ENCODE measurements at places on chromosomes 6 and 20.

- no peak for DNase-seq
Measured at GRCh38 chr20:48143435-48144081, 358.3 kb upstream of the SULF2 start.

GRCh38 chr6:166483573-166484250 lies 101.0 kb upstream of the MPC1 start:
- no peak for DNase-seq

DNA sequence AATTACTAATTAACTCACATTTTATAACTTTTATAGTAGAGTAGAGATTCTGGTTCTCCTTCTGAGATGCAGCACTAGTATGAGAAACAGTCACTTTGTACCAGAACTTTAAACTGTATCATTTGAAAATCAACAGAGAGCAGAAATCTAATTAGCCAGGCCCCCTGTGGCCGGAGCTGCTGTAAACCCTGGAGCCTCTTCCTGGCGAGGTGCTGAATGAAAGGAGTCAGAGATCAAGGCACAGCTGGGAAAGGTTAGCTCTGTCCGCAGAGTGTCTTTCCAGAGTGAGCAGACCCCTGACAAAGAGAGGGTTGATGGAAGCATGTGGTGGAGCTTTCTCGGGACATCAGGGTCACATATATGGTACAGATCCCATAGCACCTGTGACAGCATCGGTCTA lies 703.8 kb downstream of the RFPL4B start:
- DNase-seq = no peak

- DNase-seq = no peak
Measured at GRCh38 chr20:43963233-43963632, 48.6 kb downstream of the TOX2 start.

DNA sequence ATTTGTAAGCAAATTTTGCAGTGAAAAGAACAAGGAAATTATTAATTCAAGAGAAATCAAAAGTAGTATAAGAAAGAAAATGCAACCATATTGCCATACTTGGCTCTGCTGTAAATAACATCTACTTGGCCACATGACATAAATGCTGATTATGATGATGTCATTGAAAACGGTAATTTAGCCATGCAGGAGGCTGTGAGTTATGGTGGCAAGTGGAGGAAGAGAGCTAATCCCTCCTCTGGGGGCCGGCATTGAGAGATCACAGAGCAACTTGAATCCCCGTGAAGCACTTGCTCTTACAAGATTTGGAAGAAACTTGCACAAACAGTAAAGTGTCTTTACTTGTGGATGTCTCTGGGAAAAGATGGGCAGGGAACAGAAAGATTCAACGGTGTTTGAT lies 456.6 kb downstream of the PREX1 start:
- no peak for DNase-seq

GRCh38 chr20:1920252-1920651 lies 25.0 kb downstream of the SIRPA start:
- DNase-seq = no peak

GRCh38 chr6:158357570-158358216 lies 45.4 kb downstream of the TULP4 start:
- no peak for DNase-seq

GRCh38 chr6:38367231-38367630 lies 272.5 kb downstream of the BTBD9 start:
- DNase-seq = no peak

DNA sequence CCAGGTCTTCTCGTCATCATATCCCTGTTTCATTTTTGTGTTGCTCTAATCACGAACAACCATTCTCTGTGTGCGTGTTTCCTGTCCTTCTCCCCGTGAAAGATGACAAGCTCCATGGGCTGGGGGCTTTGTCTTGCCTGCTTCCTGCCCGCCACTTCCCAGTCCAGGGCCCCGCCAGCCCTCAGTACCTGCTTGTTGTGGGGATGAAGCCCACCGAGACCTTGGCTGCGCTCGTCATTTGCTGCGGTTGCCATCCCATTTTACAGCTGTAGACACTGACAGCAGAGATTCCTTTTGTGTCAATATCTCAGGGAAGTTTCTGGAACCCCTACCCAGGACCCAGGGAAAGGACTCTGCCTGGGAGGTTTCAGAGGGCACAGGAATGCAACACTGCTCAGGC lies 40.3 kb upstream of the STX16 start:
- DNase-seq = no peak

GRCh38 chr20:49594143-49594930 lies 26.4 kb upstream of the PTGIS start:
- peak; percentile 72 for DNase-seq

DNA sequence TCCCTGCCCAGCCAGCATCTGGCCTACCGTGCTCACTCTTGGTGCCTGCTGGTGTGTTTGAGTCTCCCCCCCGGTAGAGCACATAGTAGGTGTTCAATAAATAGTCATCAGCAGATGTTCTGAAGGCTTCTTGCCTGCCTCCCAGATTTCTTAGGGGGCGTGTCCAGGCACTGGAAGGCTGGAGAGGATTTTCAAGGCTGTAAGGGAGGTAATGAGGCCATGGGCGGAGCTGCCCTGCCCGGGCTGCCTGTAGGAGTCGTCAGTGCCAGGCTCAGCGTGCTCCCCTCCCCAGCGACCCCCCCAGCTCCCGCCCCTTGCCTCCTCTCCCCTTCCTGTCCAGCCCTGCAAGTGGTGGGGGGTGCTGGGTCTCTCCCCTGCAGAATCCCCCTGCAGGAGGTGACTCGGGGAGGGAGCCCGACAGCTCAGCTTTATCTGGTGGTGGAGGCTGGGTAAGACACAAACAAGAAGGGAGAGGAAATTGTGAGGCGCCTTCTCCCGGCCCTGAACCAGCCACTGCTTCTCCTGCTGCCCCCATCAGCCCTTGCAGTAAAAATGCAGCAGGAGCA lies 55.9 kb downstream of the BCAS4 start:
- DNase-seq = no peak

GRCh38 chr6:72595812-72596211 lies 26.1 kb upstream of the KCNQ5 start:
- no peak for DNase-seq

GRCh38 chr6:35317483-35318195 lies 20.0 kb downstream of the DEF6 start:
- DNase-seq = no peak

GRCh38 chr20:51570739-51571459 lies 28.4 kb upstream of the NFATC2 start:
- DNase-seq = no peak

DNA sequence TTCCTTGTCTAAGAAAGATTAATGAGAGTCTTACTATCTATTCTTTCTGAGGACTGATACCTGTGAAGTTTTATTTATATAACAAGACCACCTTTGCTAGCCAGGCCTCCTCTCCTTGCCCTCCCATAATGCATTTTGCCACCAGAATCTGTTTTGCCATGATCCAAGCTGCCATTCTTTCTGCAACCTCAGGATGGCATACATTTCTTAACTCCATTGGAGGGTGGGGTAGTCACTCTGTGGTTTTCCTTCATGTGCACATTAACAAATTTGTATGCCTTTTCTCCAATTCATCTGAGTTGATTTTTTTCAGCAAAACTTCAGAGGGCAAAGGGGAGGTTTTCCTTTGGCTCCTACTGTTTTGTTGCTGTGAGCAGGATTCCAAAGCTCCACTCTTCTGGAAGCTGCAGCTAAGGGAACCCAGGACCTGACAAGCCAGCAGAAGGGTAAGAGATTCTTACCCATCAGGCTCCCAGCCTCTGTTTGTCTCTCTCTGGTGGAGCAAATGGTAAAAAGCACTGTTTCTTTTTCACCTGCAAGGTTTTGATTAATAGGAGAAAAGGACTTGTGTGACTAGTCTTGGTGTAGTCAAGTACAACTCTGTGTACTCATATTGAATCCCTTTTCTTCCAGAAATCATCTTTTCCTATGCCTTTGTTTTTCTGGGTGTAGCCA lies 26.2 kb upstream of the ENPP4 start:
- DNase-seq = no peak

DNA sequence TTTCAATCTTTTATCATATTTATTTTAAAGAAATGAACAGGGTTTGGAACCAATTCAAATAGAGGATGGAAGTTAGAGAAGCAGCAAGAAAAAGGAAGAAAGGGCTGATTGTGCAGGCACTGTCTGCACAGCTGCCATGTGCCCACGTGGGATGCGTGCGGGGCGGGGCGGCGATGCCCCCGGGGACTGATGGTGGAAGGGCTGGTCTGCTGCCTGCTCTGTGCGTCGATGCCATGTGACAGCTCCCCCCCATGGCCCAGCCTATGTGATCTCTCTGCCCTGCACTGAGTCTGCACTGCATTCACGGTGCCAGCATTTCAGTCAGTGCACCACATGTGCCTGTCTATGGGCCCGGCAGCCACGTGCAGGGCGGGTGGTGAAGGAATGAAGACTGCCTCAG lies 96.4 kb downstream of the IRF4 start:
- no peak for DNase-seq

DNA sequence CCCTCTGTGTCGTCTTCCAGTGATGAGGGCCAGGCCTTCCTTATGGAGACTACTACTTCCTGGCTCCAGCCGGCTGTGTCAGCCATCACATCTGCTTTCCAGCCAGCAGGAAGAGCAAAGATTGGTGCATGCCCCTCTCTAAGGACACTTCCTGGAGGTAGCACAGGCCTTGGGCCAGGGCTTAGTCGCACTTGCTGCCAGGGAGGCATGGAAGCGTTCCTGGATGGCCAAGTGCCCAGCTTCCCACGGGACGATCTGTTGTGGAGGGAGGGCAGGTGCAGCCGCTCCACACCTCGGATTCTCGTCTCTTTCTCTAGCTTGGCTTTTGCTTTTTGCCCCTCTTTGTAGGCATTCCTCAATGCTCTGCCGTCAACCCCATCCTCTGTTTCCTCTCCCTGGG lies 11.9 kb downstream of the ERMARD start:
- no peak for DNase-seq

GRCh38 chr6:146481527-146481926 lies 62.1 kb upstream of the RAB32 start:
- no peak for DNase-seq

DNA sequence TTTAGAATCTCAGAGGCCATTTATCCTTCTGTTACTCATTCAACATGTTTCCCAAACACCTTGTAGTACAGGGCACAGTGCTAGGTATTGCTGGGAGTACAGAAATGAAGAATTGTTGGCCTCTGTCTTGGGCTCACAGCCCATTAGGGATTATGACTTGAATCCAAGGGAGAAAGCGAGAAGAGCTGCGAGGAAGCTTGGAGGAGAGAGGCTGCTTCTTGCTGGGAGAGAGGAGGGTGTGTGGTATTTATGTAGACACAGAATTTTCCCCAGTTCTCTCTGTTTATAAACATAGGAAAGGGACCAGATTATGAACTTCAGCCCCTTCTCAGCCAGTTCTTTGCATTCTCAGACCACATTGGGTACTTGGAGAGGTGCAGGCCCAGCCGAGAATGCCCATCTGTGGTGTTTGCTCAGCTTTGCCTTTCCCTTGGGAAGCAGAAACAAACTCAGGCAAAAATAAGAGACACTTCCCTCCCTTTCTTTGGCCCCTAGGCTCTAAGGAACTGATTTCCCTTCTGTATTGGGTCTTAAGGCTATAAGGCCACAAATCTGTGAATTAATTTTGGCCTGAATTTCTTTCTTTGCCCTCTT lies 17.9 kb downstream of the CHMP4B start:
- DNase-seq = no peak

DNA sequence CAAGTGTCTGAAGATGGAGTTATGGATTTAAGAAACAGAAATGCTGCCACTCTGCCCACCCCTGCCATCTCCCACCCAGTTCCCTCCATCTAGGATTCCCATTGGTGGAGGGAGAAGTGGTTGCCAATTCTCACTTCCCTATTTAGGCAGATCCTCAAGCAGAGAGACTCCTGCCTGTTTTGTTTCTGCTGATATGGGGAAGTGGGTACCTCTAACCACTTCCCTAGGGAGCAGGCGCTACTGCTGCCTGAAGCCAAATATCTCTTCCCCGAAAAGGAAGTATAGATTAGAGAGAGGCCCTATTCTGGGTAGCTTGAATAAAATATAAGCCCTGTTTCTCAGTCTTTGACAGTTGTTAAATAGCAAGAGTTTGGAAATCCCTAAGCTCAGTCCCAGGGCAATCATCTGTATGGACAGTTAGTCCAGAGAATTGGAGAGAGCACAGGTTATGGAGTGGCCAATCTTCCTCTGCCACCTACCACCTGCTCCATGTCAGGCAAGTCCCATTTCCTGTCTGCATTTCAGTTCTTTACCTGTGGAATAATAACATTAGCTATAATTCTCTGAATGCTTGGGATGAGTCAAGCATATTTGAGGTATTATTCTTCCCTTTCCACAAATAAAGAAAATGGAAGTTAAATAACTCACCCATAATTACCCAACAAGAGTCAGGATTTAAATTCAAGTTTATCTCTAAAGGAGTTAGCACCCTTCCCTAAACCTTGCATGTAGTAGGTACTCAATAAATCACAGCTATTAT lies 2.6 kb upstream of the ADGB start:
- DNase-seq = no peak

DNA sequence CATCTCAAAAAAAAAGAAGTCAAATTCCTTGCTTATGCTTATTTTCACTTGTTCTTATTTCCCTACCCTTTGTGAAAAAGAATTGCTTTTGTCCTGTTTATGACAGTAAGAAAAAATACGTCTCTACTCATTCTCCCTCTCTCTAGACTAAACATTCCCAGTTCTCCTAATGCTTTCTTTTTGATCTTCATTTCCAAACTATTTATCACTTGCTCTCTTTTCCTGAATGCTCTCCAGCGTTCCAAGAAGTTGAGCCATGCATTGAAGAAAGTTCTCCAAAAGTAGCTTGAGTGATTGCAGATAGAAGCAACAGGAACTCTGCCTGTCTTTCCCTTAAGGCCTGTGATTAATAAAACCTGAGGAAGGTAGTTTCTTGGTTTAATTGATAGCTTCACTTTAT lies 53.1 kb upstream of the TMEM170B start:
- DNase-seq = no peak

DNA sequence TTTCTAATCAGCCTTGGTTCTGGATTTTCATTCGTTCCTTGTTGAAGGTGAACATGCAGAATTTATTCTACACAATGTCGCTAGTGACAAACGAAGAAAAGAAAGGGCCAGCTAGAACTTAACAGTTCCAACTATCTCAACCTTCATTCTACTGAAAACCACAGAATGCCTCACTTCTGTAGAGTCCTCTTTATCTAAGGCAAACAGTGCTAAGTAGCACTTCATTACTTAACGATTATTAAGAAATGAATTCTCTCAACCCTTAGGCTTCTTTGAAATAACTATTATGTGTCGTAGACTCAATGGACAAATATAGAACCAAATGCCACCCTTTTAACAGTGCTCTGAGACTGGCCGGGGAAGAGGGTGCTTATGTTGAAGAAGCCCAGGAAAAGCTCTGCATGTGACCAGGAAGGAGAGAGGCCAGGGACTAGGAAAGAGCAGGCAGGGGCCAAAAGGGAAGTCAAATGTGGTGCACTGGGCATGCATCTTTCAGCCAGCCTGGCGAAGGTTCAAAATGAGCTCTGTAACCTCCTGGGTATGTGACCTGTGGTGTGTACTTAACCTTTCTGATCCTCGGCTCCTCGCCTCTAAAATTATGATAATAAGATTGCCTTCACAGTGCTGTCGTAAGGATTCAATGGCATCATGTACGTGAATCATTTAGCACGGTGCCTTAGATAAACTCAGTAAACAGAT lies 55.4 kb upstream of the BMP2 start:
- DNase-seq = no peak

Measured in activated T-cell treated with anti-CD3 and anti-CD28 coated beads for 48 hours (primary cell).